Activated T-cell treated with anti-CD3 and anti-CD28 coated beads, Interleukin-2, amount 50 U/mL, for 1 hour (primary cell): ENCODE measurements at places on chromosomes 16 and 17.

- DNase-seq = no peak
These were observed 38.1 kb downstream of the C17orf75 start for GRCh38 chr17:32303781-32304288.

DNA sequence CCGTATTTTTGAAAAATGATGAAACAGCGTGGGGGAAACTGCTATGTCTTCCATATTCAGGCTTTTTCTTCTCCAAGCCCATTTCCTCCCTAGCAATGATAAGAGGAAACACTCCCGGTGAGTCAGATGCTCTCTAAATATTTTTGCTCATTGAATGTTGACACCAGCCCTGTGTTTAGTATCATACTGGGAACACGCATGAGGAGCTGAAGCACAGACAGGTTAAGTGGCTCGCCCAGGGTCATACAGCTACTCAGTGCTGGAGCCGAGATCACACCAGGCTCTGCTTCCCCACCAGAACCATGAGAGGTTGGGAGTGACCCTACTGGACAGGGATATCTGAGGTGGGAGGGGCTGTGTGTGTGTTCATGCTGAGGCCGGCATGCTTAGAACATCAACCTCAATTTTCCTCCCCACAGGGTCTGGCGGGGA lies 37.8 kb upstream of the ADGRG1 start:
- no peak for DNase-seq

GRCh38 chr17:7479213-7480088 lies at the start of gene ZBTB4:
Gene ZBTB4, minus strand, starts transcription at chr17:7479631. Its CDS starts 12,830 bp downstream, at chr17:7466801.
- DNase-seq = peak; percentile 81

- DNase-seq = no peak
These were observed 27.7 kb downstream of the ABCC1 start for GRCh38 chr16:15976929-15977637.

DNA sequence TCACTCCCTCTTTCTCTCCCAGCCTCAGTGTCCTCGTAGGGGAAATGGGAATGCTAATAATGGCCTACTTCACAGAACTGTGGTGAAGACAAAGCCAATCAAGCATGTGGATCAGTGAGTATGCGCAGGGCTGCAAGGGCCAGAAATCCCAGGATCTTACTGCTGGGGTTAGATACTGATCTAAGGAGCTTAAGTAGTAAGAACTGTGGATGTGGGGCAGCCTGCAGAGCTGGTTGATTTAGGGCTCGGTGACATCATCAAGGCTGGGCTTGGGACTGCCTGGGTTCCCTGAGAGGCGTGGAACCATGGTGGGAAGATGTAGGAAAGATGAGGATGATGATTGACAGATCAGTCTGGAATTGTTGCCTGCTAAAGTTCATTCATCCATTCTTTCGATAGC lies 25.6 kb downstream of the GOSR2 start:
- DNase-seq = no peak

GRCh38 chr17:39920218-39921210 lies 2.1 kb upstream of the GSDMB start:
- DNase-seq = peak; percentile 42

- DNase-seq = no peak
These were observed 6.4 kb downstream of the TP53I13 start for GRCh38 chr17:29574732-29575510.

GRCh38 chr16:71852158-71852557 lies 6.4 kb downstream of the ATXN1L start:
- no peak for DNase-seq

GRCh38 chr17:79066963-79067362 lies 7.7 kb upstream of the ENGASE start:
- DNase-seq = no peak

- no peak for DNase-seq
These were observed 8.6 kb upstream of the MYLK3 start for GRCh38 chr16:46756772-46757171.

GRCh38 chr16:81810361-81810760 lies 31.3 kb downstream of the PLCG2 start:
- DNase-seq = no peak

- DNase-seq = peak; percentile 16
These were observed 123.7 kb downstream of the METRNL start for GRCh38 chr17:83203073-83203471.

DNA sequence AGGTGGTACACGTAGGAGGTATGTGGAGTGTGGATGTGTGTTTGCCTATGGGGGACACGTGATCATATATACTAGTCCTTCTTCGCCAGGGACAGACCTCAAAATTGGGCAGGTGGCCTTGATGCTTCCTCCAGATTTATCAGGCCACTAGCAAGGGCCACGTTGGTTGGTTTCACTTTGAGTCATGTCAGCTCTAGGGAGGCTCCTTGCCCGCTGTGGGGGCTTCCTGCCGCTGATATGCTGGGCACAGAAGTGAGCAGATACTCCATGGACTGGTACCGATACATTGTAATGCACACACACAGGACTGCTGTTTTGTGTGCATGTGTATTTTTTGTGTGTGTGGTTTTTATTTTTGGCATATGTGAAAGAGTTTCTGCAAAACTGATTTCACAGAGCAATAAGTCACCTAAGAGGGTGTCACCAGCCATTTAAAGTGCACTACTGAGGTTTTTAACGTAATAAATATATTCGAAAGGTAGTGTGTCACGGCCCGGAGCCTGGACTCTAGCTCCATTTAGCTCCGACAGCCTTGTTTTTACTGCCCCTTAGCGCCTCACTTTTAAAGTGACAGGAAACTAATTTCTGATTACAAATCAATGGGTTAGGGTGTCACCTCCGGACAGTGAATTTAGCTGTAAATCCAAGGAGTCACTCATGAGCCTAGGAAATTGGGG lies 605.5 kb upstream of the SALL1 start:
- DNase-seq = no peak

DNA sequence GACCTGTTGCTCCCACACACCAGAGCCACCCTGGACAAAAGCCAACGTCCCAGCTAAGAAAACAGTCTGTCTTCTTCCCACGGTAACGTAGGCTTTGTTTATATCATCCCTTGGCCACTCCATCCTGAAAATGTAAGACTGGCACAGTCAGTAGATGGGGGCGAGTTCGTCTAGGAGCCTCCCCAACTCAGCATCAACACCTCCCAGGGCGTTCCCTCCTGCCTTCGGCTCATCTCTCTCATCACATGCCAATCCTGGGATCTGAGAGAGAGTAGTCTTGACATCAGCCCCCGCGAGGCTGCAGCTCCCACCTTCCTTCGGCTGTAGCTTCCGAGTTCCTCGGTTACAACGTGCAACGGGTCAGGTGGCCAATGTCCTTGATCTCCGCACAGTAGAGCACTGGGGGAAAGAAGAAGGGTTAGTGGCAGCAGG lies 894 bp downstream of the RNF227 start:
- DNase-seq = no peak

GRCh38 chr16:48536614-48537200 lies 73.3 kb downstream of the N4BP1 start:
- DNase-seq = no peak
